ENCODE measurements at places on chromosomes 6 and 20.

DNA sequence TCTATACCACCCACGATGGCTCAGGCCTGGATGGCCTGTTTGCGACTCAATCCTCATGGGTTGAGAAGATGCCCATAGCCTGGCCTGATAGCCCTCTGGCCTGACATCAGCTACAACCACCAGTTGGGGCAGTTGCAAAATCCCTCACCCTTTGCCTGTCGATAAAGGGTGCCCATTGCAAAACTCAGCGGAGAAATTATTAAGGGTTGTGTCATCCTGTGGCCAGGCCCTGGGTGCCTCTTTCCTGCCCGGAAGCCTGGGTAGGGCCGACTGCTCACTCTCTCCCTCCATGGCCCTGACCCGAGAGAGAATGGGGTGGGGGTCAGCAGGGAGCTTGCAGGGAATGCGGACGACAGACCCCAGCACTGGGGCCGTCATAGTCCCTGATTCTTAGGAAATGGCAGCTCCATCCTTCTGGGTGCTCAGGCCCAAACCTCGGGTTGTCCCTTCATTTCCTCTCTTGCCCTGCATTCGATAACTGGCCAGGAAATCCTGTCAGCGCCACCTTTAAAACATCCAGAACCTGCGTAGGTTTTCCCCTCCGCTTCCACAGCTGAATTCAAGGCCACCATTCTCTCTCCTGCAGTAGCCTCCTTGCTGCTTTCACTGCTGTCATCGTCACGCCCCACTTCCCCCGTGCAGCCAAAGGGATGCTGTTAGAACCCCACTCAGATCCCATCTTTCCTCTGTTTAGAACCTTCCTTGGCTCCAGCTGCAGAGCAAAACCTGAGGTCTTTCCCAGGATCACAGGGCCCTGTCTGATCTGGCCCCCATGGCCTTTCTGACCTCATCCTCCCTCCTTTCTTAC lies 31.1 kb downstream of the CEBPB start:
- DNase-seq: peak; percentile 41

DNA sequence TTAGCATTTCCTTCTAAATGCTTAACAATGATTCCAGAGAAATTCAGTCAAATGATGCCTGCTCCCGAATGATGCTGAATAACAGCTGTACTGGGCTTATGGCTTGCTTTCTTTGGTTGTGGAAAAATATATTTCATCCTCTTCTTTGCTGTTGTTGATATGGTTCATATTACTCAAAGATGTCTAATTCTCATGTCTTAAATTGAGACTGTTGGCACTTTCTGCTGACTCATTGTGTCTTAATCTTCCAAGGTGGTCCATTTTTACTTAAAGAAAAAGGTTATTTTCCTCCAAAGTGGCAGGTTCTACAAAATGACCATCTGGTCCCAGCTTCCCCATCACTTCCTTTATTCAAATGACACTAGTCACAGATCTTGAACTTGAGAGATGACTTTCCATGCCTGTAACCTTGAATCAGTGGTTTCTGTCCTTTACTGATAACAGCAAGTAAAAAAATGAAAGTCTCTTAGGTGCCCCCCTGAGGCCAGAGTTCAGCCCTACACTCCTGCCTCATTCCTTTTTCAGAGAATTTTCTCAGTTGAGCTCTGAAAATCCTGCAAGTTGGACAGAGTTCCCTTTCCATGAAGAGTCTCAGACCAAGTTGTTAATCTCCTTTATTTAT lies 6.9 kb downstream of the SNAP25 start:
- peak; percentile 61 for DNase-seq

- DNase-seq: no peak
Measured at GRCh38 chr6:10384610-10385523, 30.0 kb downstream of the TFAP2A start.

- no peak for DNase-seq
Measured at GRCh38 chr20:54368570-54368969, 106.8 kb upstream of the DOK5 start.

- DNase-seq: no peak
Measured at GRCh38 chr6:28081486-28081751, 1.1 kb downstream of the ZNF165 start.

DNA sequence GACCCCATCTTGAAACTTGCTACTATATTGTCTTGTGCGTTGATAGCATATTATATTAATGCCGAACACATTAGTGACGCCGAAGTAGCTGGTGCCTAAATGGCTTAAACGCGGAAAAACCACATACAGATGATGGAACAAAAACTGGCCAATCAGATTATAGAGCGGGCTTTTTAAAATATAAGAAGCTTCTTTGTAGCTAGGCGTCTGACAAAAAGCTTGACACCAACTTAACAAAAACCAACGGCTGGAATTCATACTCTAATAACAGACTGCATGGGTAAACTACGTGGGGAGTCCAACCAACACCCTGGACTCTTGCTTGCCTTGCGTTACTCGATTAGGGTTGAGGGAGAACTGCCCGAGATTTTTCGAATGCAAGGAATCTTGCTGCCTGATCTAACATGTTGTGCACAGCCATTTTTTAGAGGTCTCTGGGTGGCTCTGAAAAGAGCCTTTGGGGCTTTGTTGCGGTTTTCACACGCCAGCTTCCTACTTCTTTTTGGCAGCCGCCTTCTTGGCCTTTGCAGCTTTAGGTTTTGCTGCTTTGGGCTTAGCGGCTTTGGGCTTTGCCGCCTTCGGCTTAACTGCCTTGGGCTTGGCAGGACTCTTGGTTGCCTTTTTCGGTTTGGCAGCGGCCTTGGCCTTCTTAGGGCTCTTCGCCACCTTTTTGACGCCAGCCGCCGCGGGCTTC lies 45.7 kb downstream of the OR2B2 start:
- no peak for DNase-seq

- peak; percentile 77 for DNase-seq
Measured at GRCh38 chr20:36384022-36384619, 78.0 kb downstream of the DLGAP4 start.

- no peak for DNase-seq
Measured at GRCh38 chr6:127497410-127497809, 21.7 kb downstream of the MTCL3 start.

Measured in RKO (cell line).